ENCODE measurements at places on chromosomes 11 and 22.

DNA sequence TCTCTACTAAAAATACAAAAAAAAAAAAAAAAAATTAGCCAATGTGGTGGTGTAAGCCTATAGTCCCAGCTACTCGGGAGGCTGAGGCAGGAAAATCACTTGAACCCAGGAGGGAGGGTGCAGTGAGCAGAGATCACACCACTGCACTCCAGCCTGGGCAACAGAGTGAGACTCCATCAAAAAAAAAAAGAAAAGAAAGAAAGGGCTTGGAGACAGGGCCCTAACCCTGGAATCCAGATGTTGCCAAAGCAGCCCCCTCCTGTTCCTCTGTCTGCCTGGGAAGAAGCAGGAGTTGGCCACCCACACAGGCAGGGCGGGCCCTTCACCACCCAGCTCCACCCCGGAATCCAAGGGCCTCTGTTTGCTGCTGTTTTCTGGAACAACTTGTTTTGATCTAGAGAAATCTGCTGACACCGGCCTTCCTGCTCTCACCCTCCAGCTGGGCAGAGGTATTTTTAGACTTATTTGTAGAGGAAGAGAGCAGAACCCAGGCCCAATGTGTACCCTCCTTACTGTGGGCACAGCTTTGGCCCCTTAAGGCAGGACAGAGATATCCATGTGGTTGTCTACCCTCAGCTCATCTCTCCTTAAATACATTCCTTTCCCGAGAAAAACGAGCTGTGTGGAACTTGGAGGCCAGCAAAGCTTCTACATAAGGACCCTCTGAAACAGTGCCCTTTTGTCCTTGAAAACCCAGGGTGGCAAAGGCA lies 2.7 kb upstream of the NEAT1 start:
- no peak for DNase-seq

- DNase-seq = no peak
These were observed 261.3 kb upstream of the LRRC4C start for GRCh38 chr11:41720761-41721160.

DNA sequence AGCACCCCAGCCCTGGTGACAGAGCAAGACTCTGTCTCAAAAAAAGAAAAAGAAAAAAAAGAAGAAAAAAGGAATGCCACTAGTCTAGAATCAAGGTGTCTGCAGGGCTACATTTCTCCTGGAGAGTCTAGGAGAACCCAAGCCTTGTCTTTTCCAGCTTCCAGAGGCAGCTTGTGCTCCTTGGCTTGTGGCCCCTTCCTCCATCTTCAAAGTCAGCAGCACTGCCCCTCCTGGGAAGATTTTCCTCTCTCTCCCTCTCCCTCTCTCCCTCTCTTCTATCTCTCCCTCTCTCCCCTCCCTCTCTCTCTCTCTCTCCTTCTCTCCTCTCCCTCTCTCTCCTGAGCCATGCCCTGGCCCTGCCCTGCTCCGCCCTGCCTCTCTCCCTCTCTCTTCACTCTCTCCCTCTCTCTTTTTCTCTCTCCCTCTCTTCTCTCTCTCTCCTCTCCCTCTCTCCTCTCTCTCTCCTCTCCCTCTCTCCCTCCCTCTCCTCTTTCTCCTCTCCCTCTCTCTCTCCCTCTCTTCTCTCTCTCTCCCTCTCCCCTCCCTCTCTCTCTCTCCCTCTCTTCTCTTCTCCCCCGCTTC lies 97.7 kb upstream of the FGF3 start:
- no peak for DNase-seq

DNA sequence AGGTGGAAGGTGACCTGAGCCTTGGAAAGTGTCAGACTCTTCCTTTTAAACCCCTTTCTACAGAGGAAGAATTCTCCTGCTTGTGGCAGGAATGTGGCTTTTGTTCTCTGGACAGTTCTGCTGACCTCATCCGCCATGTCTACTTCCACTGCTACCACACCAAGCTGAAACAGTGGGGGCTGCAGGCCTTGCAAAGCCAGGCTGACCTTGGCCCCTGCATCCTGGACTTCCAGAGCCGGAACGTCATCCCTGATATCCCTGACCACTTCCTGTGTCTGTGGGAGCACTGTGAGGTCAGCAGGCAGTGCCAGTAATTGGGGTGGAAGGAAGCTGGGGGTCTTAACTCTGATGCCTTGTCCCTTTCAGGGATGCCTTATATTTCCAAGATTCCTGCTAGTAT lies 9.3 kb downstream of the HINFP start:
- no peak for DNase-seq

DNA sequence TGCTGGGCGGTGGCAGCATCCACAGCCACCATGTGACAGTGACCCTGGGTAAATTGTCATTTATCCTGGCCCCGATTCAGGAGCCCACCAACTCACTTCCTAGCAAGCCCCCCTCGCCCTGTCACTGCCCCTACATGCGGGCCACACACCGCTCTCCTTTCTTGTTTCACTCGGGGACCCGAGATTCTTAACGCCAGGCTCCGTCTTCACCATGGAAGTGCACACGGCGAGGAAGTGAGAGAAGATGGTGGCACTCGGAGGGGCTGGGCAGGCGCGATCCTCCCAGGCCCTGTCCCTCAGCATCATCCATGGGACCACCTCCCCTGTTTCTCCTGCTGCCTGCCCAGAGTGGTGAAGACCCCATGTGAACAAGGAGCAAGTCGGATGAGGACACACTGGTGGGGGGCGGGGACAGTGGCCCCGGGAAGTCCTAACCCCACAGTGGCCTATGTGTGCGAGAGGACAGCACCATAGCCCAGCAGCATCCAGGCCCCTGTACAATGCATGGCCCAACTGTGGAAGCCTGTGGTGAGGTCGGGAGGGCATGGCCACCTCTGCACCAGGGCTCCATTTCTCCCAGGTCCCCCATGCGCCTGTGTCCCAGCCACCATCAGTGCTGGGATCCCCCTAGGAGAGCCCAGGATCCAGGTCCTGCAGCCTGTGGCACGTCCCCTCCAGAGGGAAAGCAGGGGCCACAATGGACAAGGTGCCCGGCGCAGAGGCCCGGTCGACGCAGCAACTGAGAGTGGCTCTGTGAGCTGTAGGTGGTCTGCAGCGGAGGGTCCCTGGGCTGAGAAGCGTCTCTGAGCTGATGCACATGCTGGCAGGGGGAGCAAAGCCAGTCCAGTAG lies 262.8 kb downstream of the BRD1 start:
- DNase-seq = no peak

DNA sequence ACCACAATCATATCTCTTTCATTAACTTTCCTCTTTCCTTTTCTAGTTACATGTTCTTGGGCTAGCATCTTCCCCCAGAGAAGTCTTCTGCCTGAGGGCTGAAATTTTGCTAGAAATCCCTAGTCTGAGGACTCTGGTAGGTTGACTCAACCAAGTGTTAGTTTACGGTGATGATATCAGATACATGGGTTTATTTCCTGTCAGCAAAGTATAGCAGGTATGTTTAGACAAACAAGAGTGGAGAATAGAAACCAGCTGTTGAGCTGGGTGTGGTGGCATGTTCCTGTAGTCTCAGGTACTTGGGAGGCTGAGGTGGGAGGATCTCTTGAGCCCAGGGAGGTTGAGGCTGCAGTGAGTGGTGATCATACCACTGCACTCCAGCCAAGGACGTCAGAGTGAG lies 11.2 kb downstream of the FOLR1 start:
- DNase-seq = no peak

GRCh38 chr11:63506876-63507275 lies 992 bp downstream of the LGALS12 start:
- no peak for DNase-seq

GRCh38 chr11:69034123-69034867 lies 14.4 kb upstream of the TPCN2 start:
- no peak for DNase-seq

DNA sequence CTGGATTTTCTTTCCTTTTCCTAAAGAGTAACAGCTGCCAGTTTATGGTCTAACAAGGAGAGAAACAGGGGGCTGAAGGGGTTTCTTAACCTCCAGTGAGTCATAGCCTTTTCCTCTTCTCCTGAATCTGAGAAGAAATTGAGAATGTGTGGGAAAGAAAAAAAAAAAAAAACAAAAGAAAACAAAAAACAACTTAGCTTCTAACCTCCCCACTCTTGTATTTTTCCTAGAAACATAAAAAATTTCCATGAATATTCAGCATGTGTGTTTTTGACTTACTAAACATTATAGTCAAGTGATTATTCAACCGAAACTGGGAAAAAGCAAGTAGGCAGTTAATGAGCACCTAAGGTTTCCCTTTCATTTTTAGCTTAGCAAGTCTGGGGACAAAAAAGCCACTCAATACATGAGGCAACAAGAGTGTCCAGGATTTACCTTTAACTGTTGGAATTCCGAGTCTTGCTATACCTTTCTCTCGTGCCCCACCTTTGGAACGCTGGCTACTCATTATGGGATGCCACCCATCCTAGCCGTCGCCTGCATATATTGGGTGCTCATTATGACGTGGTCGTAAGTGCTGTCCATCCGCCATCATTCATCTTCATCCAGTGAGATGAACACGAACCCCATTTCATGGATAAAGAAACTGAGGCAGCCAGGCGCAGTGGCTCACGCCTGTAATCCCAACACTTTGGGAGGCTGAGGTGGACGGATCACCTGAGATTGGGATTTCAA lies 2.4 kb downstream of the ASPHD2 start:
- no peak for DNase-seq

GRCh38 chr11:85776951-85777602 lies 33.9 kb downstream of the SYTL2 start:
- DNase-seq = no peak

DNA sequence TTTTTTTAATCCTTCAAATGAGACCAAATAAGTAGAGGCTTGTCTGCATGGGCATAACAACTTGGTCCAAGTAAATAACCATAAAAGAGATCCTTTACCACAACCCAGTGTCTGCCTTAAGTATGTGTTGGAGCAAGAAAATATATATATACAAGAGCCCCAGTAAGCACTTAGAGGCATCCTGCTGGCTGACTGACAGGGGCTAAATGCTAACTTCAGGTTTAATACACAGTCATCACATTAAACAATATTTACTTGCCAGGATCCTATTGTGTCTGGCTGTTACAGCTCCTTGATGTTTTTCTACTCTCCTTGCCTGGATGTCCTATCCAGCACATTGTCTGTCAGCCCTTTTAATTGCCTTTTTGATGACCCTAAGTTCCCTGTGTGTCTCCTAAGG lies 37.5 kb upstream of the MMP20 start:
- no peak for DNase-seq

GRCh38 chr22:42310291-42311015 lies 40.0 kb upstream of the TCF20 start:
- no peak for DNase-seq

GRCh38 chr11:9259981-9260837 lies 4.9 kb downstream of the DENND5A start:
- no peak for DNase-seq

DNA sequence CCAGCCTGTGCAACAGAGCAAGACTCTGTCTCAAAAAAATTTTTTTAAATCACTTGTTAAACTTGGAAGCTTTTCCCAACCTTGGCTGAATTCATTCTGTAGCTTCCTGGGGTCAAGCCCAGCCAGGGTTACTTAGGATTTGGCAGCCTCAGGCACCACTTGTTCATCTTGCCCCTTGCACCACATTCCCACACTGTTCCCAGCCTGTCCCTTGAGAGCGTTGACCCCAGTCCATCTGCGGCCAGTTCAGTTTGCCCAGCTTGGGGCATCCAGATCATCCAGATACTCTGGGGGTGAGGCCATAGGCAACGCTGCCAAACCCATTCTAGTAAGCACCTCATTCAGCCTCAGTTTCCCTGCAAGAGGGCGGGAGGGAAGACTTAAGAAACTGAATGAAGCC lies 8.7 kb upstream of the THRSP start:
- DNase-seq = no peak

DNA sequence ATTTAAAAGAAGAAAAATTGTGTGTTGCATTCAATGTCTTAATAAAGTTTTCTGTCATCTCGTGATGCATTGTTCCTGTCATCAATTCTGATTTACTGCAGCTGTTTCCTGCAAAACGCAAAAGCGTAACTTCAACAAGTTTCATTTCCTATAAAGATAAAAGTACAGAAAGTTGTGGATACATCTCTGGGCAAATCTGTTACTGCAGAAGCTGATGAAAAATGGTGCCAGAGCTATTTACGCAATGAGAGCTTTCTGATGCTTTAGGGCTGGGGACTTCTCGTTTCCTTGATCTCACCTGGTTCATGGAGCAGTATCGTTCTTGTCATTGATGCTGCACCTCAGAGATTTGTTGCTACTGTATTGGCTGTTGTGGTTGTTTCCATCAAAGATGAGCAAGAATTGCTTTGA lies 15.5 kb upstream of the MS4A12 start:
- DNase-seq = no peak

- DNase-seq = no peak
These were observed 39.0 kb downstream of the CTNND1 start for GRCh38 chr11:57800444-57801182.

DNA sequence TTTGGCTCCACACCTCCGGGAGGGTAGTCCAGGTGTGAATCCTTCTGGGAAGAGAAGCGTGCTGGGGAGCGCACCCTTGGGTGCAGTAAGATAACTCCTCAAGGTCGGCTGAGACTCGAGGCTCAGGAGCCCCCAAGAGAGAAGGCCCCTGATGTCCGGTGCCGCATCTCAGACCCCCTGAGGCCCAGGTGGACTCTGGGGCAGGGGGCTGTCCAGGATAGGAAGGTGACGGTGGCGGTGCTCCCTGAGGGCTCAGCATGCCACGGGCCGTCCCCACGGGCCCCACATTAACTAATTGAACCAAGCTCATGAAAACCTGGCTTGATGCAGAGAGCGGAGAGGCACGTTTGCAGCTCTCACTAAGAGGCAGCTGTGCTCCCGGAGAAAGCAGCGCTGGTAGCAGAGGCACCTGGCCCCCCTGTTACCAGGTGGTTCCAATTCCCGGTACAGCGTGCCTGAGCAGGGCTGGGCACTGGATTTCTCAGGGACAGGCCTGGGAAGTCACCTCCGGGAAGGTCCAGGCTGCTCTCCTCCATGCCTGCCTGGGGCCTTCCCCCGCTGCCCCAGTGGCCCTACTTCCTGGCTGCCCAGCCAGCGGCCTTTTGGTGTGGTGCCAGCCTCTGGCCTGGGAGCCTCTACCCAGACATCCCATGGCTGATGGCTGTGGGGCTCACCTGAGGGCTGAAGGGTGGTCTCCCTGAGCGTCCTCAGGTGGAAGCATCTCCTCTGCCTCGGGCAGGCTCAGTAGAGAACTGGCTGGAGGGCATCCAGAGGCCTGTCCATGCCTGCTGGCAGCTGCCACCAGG lies 1.1 kb downstream of the KCNQ1 start:
- DNase-seq = no peak

DNA sequence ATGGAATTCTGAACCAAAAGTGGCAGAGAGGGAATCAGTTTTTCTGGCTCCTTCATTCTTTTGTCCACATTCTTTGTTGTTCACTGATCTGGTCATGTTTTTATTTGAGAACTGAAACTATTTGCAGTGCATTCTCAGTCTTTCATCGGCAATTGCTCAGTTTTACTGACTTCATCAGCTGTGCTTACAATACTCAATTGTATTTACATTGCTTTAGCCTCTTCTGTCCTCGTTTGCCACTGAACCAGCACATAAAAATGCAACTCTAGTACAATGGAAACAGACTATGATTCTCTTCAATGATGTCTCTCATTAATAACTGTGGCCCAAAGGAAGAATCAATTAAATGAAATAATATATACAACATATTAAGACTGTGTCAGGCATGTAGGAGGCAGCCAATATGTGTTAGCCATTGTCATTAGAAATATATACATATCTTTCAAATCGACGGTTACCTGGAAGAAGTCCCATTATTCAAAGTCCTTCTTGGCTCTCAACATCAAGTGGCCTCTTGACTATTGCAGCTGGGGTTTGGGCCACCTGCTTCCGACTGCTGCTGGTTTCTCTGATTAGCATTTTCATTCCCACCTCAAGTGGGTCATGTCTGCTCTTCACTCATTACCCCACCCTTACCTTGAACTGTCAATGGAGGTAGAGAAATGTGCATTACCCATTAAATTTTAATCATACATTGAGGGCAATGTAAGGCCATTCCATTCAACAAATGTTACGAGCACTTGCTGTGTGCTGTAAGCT lies 600.1 kb downstream of the INSC start:
- DNase-seq = no peak

Data from activated CD4-positive, alpha-beta T cell treated with anti-CD3 and anti-CD28 coated beads, Interleukin-2, amount 50 U/mL, for 24 hours (primary cell).